HTR-8/SVneo (cell line): ENCODE measurements at places on chromosomes 5 and 9.
A peak's percentile ranks its signal among the peaks of the same experiment; 100 is the strongest.

DNA sequence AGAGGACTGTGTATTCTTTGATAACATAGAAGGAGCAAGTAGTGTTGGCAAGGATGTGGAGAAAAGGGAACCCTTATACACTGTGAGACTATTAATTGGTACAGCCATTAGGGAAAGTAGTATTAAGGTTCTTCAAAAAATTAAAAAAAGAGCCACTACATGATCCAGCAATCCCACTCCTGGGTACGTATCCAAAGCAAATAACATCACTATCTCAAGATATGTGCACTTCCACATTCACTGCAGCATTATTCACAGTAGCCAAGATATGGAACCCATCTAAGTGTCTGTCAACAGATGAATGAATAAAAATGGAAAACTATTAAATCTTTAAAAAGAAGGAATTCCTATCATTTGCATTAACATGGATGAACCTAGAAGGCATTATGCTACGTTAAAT, 693.2 kb upstream of the RIOK2 start:
- DNase-seq, result no peak

DNA sequence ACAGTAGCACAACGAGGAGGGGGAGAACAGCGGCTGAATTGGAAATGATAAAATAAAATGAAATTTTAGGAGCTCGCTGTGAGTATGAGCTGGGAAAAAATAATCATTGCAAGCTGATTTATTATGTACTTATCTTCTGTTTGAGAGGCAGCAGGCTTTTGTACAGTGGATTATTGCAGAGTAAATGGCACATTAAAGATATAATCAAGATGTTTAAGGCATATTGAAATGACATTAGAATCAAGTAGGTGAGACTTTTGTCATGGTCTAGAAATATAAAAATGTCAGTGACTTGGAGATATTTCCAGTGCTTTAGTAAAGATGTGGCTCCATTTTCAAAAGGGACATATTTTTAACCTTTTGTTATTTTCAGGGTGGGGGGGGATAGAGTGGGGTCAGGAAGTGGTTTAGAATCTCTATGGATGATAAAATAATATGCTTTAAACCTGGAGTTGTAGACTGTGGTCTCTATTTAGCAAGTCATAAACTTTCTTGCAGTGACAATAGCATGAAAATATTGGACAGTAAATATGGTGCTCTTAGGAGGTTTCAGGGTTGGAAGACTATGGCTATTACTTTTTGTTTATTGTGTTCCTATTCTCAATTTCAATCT, 46.8 kb downstream of the PTTG1 start:
- DNase-seq, result no peak

- DNase-seq, result no peak
Measured at GRCh38 chr9:1951446-1951845, 63.7 kb upstream of the SMARCA2 start.

GRCh38 chr5:157582731-157583620, 7.4 kb upstream of the ADAM19 start:
- DNase-seq, result no peak

- no peak for DNase-seq
Measured at GRCh38 chr5:82538339-82539034, 260.3 kb upstream of the RPS23 start.

DNA sequence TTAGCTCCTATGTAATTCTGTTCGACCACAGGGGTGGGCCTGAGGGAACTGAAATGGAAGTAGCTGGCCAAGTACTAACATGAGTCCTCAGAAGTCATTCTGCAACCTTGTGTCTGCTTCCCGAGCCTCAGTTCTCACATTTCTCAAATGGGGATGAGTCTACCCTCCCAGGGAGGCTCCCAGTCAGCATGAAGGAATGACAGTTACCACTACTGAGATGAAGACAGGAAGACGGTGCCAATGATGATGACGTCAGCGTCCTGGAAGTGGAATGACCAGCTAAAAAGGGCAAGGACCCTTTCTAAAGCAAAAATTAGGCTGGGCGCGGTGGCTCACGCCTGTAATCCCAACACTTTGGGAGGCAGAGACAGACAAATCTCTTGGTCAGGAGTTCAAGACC, 6.8 kb downstream of the PIP5KL1 start:
- peak; percentile 66 for DNase-seq

DNA sequence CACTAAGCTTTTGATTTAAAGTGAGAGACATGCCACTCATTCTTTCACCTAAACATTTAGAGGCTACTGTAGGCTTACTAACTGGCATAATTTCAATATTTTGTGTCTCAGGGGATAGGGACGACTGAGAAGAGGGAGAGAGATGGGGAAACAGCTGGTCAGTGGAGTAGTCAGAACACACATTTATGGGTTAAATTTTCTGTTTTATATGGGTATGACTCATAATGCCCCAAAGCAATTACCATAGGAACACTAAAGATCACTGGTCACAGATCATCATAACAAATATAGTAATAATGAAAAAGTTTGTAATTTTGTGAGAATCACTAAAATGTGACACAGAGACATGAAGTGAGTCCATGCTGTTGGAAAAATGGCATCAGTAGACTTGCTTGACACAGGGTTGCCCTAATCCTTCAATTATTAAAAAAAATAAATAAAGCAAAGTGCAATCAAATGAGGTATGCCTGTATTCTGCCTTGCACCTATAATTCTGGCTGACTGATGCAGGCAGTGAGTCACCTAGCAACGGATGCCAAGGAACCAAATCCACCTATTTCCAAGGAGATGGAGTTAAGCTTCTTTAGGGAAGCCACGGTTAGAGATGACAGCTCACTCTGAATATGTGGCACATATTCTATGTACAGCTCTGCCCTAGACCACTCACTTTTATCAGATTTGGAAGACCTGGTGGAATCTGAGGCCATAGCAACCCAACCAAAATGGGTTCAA, 166.1 kb downstream of the MARCHF11 start:
- DNase-seq, result peak; percentile 20

DNA sequence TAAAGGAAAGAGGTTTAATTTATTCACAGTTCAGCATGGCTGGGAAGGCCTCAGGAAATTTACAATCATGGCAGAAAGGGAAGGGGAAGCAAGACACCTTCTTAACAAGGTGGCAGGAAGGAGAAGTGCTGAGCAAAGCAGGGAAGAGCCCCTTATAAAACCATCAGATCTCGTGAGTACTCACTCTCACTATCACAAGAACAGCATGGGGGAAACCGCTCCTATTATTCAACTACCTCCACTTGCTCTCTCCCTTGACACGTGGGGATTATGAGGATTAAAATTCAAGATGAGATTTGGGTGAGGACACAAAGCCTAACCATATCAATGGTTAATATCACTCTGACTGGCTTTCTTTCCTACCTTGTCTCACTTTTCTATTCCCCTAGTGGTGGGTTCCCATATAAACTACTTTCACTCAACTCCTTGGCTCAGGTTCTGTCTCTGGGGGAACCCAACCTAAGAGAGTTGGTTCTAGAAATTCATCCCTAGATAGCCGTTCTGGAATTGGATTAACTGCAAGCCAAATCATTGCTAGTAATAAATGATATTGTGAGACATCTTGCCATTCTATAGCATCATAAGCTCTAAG, 749.8 kb upstream of the GRAMD2B start:
- DNase-seq, result no peak

DNA sequence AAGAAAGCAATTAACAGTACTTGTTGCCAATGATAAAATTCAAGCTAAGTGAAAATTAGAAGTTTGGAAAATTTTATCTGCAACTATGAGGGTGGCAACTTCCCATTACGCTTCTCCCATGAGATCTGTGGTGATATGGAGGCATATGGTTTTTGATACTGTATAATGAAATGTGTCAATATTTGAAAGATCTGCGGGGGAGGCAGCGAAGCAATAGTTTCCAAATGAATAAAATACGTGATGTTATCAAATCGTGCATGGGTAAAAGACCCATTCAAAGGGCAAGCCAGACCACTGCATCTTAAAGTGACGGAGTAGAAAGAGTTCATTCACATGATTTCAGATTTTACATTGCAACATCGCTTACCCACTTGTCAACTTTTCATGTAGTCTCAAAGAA, 20.9 kb upstream of the BOD1 start:
- no peak for DNase-seq

- DNase-seq, result no peak
Measured at GRCh38 chr9:88280816-88281382, 107.3 kb upstream of the SPIN1 start.

DNA sequence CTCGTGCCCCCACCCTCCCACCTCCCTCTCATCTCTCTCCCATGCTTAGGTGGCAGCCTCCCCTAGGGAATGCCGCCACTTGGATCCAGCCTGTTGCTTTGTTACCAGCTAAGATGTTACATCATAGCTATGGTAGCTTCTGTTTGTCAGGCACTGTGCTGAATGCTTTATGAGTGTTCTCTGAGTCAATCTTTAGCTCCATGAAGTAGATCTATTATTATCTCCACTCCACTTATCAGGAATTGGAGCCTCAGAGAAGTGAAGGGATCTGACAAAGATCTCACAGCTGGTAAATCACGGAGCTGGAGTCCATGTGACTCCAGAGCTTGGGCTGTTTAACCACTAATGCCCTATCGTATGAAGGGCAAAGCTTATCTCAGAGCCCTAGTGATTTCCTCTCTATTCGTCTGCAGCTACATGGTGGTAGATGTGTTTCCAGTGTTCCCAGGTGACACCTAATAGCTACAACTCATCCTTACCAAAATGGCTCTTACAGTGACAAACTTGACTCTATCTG, 54.1 kb downstream of the GARNL3 start:
- no peak for DNase-seq

DNA sequence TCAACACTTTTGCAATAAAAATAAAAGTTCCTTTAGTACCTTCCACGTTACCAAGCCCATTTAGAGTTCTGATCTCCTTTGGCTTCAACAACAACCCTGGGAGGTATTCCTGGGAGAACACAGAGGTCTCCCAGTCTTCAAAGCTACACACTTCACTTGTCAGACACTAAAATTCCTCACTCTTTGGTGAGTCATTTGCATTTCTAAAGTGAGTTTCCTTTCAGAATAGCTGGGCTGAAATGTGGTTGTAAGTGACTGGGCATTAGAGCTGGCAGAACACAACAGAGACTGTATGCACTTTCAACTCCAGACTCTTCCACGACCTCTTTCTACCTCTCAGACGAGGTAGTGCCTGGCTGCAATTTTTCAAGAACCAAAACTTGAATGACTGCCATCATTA, 11.5 kb upstream of the F2RL1 start:
- DNase-seq, result peak; percentile 61

DNA sequence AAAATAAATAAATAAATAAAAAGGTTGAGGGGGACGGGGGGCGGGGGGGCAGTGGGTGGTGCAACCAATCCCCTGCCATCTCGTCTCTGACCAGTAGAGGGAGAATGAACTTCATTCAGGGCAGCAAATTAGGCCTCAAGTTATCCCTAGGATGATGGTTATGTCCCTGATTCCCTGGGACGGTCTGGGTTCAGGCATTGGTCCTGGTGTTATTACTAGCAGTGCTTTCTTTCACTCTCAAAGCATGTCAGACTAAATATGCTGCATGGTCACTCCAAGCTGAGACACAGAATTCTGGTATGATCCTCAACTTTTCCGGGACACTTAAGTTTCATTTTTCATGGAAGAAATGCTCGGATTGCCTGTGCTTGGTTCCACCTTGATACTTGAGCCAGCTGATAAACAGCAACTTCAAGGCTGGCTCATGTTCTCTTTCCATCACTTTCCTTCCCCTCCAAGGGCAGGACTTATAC, 59.4 kb downstream of the DAP start:
- no peak for DNase-seq

DNA sequence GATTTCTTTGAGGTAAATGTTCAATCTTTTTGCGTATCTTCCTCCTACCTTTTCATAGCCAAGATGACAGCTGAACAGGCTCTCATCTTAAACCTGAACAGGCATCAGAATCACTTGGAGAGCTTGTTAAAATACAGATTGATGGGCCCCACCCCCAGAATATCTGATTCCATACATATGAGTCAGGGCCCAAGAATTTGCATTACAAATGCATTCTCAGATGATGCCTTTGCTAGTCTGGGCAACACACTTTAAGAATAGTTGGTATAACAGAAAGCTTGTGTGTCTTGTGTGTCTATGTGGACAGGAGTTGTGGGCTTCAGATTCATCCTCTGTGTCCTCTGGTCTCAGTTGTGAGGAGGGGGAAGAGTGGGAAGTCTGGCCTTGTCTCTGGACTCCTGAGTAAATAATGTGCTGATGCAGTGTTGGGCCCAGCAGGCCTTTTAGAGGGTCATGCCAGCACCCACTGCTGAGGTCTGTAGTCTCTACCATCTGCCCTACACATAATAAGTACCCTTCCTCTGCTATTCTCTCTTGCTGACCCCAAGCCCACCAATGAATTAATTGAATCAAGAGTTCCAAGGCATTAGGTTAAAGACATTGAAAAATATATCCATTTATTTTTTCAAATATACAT, 43.1 kb downstream of the PTCD2 start:
- peak; percentile 18 for DNase-seq

GRCh38 chr5:156497804-156498208, 170.8 kb downstream of the SGCD start:
- no peak for DNase-seq

DNA sequence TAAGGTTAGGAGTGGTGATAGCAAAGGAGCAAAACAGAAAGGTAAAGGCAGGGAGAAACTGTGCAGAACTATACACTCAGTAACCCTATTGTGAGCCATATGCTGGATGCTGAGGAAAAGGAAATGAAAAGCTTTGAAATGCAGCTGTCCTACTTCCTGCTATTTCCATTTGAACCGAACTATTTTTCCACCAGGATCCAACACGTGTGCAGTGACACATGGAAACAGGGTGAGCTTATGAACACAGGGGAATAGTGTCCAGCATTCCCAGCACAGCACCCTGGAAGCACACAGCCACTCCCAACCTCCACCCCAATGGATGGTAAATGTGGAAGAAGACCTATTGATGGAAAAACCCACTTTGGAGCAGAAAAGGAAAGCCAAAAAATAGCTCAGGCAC, 69.0 kb upstream of the SLC12A2 start:
- no peak for DNase-seq

DNA sequence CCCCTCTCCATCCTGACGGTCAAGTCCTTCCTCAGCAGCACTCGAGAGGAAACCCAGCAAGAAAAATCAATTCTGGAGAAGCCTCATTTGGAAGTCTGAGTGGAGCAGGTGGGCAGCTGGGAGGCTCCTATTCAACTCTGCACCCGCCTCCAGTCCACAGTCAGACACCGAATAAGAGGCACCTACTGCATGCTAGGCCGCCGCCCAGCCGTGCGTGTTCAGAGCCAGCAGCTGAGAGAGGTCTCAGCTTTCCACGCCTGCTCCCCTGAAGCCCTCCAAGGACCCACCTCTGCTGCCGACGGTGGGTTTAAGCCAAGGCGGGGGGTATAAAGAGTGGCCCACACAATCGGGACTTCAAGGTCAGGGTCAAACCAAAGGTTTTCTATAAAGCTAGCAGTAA, 41.9 kb downstream of the VAV2 start:
- DNase-seq, result no peak

DNA sequence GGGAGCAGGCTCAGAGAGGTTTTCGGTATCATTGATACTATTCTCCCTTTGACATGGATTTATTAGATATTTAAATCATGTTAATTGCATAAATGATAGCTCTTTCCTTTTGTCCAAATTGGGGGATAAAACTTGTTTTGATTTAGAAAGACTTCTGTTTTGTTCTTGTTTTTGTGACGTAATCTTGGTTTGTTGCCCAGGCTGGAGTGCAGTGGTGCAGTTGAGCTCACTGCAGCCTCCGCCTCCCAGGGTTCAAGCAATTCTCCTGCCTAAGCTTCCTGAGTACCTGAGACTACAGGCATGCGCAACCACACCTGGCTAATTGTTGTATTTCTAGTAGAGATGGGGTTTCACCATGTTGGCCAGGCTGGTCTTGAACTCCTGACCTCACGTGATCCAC, 7.1 kb downstream of the MAT2B start:
- DNase-seq, result no peak
